ENCODE measurements at places on chromosomes 4 and X. TPM values are rescaled to one million over a fixed set of nuclear protein-coding genes. Genes with fewer than 3 reads are reported as not detected.
A peak's percentile ranks its signal among the peaks of the same experiment; 100 is the strongest.

POLN gene
- 0.75 TPM for total RNA-seq

CDS1 gene
- 0.32 TPM for total RNA-seq

- no peak for DNase-seq
Measured at GRCh38 chr4:172892300-172892699, 276.3 kb upstream of the GALNT7 start.

GRCh38 chrX:132208422-132208821 is 10.8 kb downstream of the RAP2C start:
- DNase-seq: no peak

DNA sequence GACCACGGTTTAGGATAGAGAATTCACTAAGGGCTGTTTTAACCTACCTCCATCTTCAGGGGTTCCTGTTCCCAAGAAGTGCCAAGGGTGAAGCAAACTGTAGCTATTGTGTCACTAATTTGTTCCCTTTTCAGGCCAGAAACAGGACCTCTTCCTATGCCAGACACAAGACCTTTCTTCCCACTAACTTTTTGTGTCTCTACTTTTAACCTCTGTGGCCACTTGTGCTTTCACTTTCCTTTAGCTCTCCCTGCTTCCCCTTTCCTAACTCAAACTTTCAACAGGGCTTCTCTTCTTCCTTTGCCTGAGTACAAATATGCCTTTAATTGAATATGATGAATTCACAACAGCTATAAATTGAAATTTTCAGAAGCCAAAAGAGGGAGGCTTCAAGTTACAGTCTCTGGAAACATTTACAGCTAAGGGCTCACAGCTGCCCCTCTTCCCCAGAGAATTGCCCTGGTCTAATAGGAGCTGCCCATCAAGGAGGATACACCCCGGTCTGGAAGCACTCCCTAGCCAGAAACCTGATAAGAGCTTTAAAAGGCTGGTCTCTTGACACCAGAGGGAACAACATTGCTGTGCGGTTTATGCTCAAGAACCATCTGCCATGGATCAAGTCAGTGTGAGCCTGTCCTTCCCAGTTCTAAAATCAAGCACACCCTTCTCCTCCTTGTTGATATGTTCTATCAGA is 61.7 kb upstream of the PLS3 start:
- no peak for DNase-seq

DNA sequence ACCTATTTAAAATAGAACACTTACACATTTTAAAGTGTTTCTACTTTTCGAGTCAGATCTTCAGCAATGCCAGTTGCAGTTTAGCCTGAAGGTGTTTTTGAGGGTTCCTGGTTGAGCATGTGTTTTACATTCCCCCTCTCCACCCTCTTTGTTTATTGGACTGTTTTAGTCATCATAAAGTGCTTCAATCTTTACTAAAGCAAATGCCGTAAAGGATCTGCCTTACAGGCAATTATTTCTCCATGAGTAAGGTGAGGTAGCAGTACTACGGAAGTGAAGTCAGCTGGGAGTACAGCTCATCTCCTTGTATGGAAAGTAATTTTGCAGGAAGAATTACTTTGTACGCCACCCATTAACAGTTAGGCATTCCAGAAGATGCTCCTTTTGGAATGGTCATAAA is 36.9 kb downstream of the PDLIM5 start:
- peak; percentile 50 for DNase-seq

DNA sequence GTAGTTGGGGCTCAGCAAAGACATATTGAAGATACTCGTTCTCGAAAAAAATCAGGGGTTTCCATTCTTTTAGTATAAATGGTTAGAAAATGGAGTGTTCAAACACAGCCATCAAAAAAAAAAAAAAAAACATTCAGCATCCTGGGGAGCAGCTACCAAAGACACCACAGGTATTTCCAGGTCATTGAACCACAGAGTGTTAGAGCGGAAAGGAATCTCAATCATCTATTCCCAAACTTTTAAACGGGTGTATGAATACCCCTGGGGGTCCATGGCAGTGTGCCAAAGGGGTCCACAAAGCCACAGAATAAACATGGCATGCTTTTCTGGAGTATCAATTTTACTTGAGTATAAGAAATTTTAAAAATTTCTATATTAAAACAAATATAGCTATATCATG is 6.9 kb upstream of the FGF16 start:
- no peak for DNase-seq

GRCh38 chr4:145719752-145720624 is 40.0 kb downstream of the C4orf51 start:
- no peak for DNase-seq

GRCh38 chr4:183515411-183515810 is 10.6 kb downstream of the ING2 start:
- no peak for DNase-seq

- DNase-seq: no peak
Measured at GRCh38 chr4:145390571-145390970, 91.1 kb upstream of the SMAD1 start.

DNA sequence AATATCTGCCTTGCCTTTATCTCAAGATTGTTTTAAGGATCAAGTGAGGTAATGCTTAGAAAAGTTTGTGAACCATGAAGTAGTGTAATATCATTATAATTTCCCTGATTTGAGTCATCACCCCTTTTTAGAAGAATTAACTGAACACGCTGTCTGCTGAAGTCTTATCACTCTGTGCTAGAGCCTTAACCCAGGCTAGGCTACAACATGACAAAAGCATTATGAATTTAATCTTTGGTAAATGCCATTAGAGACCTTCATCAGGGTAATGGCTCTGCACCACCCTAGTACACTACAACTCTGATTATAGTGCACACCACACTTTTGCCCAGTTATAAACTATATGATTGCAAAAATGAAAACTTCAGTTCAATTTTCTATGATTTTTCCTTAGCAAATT is 118.3 kb downstream of the ADGRL3 start:
- no peak for DNase-seq
